ENCODE measurements at places on chromosomes 2 and 18. TPM values are rescaled to one million over a fixed set of nuclear protein-coding genes. Genes with fewer than 3 reads are reported as not detected.
A peak's percentile ranks its signal among the peaks of the same experiment; 100 is the strongest.

DNA sequence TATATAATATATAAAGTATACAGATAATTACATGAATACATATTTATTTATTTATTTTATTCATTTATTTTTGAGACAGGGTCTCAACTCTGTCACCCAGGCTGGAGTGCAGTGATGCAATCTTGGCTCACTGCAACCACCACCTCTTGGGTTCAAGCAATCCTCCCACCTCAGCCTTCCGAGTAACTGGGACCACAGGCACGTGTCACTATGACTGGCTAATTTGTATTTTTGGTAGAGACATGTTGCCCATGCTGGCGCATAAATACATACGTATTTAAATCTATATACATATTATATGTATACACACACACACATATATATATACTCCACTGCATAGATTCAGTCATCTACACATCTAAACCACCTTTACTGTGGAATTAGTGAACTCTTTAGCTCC, 20.6 kb upstream of the NDUFV2 start:
- H3K27ac ChIP-seq, result no peak overlapping the region
- DNase-seq, result no peak
- H3K27me3 ChIP-seq, result peaks cover 45% of the 10 kb centered on the region
- H3K4me3 ChIP-seq, result no peak overlapping the region

- DNase-seq, result no peak
- H3K4me1 ChIP-seq, result peaks cover 10% of the 10 kb centered on the region
- H3K27ac ChIP-seq, result no peak overlapping the region
- no peaks in the 10 kb centered on the region for H3K36me3 ChIP-seq
These were observed 22.5 kb upstream of the ACYP2 start for GRCh38 chr2:54092940-54093339.

DNA sequence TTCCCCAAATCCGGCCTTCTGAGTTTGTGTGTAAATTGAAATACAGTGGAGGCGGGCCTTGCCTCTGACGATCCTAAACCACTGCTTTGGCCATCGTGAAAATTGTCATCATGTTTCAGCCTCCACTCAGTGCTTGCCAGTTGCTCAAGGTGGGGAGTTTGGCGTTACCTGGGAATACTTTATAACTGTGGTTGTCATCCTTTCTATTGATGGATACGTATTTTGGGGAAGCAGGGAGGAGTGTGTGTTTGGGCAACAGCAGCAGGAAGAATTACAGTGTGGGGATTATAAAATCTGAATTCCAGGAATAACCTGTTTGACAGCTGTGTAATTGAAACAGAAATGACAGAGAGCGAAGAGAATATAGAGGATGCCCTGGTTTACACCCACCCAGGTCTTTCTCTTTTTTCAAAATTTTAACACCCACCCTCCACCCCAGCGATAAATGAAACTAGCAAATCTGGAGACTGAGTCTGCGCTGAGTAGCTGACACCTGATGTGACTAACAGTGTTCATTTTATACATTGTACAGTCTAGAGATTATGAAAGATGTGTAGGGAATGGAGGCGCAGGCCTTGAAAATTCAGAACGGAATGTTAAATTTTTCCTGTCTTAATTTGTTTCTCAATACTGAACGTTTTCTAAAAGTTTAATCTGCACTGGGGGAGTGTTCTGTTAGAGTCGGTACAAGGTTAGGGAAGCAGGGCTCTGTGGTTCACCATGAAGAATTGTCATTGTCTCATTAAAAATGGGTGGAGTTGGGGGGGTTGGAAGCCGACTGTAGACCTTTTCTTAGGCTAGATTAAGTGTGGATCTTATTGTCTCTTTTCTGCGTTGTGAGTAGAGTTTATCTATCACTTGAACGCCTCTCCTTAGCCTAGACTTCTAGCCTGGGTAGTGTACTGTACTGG, 1.6 kb downstream of the MAP4K4 start:
- no peaks in the 10 kb centered on the region for H3K36me3 ChIP-seq
- H3K4me1 ChIP-seq, result peaks cover 19% of the 10 kb centered on the region
- DNase-seq, result peak; percentile 21
- H3K4me3 ChIP-seq, result peak overlapping the region; percentile 84
- no peaks in the 10 kb centered on the region for H3K27me3 ChIP-seq
- peak overlapping the region; percentile 84 for H3K27ac ChIP-seq

Gene CLEC4F
- not detected for polyA plus RNA-seq

DNA sequence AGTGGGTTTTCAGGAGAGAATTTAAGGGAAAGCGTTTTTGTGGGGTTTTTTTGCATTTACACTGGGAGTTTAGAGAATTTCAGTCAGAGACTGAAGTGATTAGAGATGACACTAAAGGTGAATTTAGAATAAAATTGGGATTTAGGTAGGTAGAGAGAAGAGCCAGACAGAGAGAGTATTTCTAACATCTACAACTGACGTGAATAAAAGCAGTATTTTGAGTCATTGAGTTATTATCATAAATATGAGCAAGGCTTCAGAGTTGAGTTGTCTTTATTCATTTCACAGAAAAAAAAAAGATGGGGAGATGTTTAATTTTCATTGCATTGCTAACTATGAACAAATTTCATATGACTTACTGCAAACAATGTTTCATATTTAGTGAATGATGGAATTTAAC, 202.9 kb downstream of the DPP4 start:
- H3K27ac ChIP-seq, result no peak overlapping the region
- no peaks in the 10 kb centered on the region for H3K27me3 ChIP-seq
- H3K36me3 ChIP-seq, result no peaks in the 10 kb centered on the region
- no peak overlapping the region for H3K4me3 ChIP-seq

Gene SLC38A11
- polyA plus RNA-seq, result not detected

GRCh38 chr2:10885094-10885860, 26.5 kb upstream of the KCNF1 start:
- no peak for DNase-seq
- H3K4me1 ChIP-seq, result no peaks in the 10 kb centered on the region
- no peaks in the 10 kb centered on the region for H3K27me3 ChIP-seq
- no peak overlapping the region for H3K27ac ChIP-seq

Gene LRRC30
- not detected for polyA plus RNA-seq

DNA sequence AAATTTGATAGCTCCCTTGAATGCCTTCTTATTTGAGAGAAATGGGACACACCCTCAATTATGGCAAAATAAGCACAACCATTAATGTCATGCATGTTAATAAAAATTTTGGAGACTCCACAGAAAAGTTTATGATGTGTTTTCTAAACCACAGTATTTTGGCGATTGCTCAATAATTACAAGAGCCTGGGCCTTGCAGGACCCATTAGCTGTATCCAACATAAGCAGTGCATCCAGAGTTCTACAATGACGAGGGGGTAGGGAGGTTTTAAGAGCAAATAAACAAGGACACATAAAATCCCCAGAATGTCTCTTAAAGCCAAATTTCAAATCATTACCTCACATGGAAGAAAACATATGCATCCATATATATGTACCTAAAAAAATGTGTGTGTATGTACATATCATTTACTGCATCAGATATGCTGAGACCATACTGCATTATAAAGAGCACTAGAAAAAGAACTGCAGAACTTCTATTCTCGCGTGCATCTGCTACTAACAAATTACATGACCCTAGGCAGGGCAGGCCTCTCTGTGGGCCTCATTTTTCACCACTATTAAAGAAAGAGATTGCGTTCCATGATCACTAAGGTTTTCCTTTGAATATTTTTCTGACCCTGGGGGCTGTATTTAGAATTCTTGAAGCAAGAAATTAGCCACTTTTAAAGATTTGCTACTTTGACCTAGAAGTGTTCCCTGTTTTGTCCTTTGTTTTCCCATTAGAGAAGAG, 38.0 kb downstream of the CMPK2 start:
- no peak overlapping the region for H3K4me3 ChIP-seq
- peak; percentile 6 for DNase-seq
- H3K4me1 ChIP-seq, result no peaks in the 10 kb centered on the region
- no peaks in the 10 kb centered on the region for H3K27me3 ChIP-seq

GRCh38 chr18:49560624-49561288, 1.1 kb upstream of the LIPG start:
- peaks cover 12% of the 10 kb centered on the region for H3K4me1 ChIP-seq
- no peak for DNase-seq
- peak overlapping the region; percentile 30 for H3K4me3 ChIP-seq
- H3K27ac ChIP-seq, result no peak overlapping the region
- peaks cover 18% of the 10 kb centered on the region for H3K27me3 ChIP-seq

Gene IFIH1
- 0.88 TPM for polyA plus RNA-seq

DNA sequence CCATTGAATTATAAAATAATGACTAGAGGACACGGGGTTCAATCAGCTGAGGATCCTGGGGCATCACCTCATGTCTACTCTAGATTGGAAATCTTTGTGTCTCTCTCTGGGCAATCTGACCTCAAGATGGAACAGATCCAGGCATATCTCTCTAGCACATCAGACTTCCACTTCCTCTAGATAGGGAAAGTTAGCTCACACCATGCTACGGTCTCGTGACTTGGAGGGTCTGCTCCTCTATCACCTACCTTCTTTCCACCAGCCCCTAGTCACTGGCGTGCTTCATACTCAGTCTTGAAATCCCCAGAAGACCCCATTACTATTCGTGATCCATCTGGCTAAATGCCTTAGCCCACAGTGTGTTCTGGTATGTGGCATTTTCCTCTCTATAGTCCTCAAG, 148.8 kb downstream of the ANKRD44 start:
- H3K27me3 ChIP-seq, result no peaks in the 10 kb centered on the region
- H3K36me3 ChIP-seq, result no peaks in the 10 kb centered on the region
- H3K4me3 ChIP-seq, result no peak overlapping the region
- H3K27ac ChIP-seq, result no peak overlapping the region

DNA sequence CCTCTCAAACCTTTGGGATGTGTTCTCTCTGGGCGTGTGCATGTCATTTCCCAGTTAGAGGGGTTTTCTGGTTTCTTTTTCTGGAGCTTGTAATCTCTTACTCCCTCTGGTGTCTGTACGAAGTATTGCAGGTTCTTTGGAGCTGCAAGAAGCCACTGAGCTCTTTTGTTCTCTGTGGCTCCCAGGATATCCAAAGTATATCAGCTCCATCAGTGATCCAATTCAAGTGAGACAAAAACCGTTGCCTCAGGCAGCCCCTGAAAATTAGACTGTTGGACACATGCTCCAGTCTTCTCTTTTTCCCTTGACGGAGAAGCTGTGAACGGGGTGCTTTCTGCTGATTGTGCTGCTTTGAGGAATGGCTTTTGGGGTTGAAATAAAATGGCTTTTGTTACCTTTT, 59.0 kb upstream of the LDLRAD4 start:
- no peaks in the 10 kb centered on the region for H3K27me3 ChIP-seq
- no peak overlapping the region for H3K27ac ChIP-seq
- no peaks in the 10 kb centered on the region for H3K4me1 ChIP-seq
- no peak overlapping the region for H3K4me3 ChIP-seq
